ENCODE measurements at places on chromosomes 2 and 18.

- no peak for DNase-seq
Measured at GRCh38 chr18:55280503-55280902, 307.5 kb downstream of the TCF4 start.

- no peak for DNase-seq
Measured at GRCh38 chr2:60366135-60366712, 187.2 kb downstream of the BCL11A start.

GRCh38 chr2:128786741-128787478, 468.2 kb upstream of the HS6ST1 start:
- DNase-seq: no peak

- peak; percentile 43 for DNase-seq
Measured at GRCh38 chr2:113175042-113175628, 1.4 kb downstream of the PSD4 start.

- DNase-seq: no peak
Measured at GRCh38 chr2:136246086-136246669, 128.2 kb upstream of the CXCR4 start.

DNA sequence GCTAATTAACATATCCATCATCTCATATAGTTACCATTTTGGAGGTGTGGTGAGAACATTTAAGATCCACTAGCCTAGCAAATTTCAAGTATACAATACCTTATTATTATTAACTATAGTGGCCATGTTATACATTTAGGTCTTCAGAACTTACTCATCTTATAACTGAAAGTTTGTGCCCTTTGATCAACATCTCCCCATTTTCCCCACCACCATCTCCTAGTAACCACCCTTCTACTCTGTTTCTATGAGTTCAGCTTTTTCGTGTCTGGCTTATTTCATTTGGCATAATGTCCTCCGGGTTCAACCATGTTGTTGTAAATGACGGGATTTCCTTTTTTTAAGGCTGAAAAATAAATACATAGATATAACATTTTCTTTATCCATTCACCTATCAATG, 15.9 kb downstream of the NEURL3 start:
- DNase-seq: no peak

DNA sequence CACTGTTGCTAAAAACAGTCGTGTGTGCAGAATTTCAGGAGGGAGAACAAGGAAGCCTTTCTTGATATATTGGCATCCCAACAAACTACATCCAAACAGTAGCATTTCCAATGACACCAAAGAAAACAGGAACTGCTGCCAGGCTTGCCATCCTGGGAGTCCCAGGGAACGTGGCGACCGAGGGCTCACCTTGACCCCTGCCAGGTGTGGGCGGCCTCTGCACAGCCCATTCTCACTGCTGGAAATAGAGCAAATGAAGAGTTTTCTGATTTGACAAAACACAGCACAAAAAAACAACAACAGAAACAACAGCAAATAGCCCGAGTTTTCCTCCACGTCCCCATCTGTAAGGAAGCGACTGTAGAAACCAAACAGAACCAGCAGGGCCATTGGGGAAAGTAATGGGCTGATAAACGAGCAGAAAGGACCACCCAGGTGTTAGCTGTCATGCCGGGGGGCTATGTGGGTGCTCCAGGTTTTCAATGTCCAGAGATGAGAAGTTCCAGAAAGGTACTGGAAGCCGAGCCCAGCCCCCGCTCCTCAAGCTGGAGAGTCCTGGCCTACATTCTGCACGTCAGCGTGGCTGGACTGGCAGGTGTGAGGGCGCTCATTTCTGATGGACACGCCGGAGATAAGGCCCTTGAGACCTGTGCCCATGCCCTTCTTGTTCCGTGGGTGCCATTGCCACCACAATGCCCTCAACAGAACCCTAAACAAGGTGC, 80.8 kb downstream of the TWIST2 start:
- no peak for DNase-seq

DNA sequence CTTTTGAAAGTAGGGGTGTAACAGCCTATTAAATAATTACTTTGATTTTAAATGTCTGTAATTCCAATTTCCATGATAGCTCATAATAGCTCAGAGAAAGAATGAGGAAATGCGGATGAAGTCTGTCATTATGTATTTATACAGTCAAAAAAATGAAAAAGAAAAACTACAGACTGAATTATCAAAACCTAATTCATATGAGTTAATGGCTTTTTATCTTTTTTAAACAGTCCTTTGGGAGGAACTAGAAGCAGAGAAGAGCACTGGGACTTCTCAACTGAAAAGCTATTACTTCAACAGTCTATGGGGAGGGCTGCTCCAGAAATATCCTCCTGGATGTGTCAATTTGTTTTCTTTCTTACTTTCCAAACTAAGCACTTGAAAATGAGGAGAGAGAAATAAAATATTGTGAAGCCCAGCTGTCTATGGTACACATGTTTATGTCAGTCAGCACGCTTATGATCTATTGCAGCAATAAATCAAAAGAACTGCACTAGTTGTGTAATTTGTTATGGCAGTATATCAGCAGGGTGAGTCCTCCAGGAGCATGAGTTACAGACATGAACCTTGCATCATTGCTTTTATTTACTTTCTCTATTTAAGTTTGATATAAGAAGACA, 1550.2 kb downstream of the LRP1B start:
- DNase-seq: no peak

GRCh38 chr2:226845386-226846116, 9.7 kb downstream of the RHBDD1 start:
- no peak for DNase-seq

- DNase-seq: no peak
Measured at GRCh38 chr2:128348701-128349100, 30.0 kb upstream of the HS6ST1 start.

DNA sequence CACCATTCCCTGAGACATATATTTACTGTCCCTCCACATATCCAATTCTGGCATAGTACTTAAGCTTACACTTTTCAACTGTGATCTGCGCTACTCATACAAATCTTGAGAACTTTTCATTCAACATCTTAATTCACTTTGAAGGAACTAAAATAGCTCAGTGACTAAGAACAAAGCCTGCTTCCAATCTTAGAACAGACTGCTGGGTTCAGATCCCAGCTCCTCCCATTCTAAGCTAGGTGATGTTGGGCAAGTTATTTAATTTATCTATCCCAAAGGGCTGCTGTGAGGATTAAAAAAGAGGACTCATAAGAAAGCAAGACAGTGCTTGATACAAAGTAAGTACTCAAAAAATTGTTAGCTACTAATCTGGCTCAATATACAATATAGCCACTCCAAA, 57.9 kb downstream of the UGP2 start:
- no peak for DNase-seq

DNA sequence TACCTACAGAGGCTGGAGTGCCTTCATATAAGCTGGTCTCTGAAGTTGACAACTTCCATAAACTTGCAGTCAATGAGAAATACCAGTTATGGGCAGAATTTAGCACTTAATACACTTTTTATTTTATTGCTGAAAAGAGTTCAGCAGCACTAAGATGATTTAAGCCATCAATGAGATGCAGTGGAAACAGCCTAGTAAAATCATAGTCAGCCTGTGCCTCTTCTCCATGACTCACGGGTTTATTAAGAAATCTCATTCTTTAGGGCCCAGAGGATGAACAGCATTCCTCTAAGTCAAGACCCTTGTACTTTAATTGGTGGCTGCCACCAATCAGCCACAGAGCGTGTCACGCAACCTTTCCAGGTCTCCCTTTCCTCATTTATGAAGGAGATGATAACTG, 1357.9 kb upstream of the CELF4 start:
- DNase-seq: no peak

DNA sequence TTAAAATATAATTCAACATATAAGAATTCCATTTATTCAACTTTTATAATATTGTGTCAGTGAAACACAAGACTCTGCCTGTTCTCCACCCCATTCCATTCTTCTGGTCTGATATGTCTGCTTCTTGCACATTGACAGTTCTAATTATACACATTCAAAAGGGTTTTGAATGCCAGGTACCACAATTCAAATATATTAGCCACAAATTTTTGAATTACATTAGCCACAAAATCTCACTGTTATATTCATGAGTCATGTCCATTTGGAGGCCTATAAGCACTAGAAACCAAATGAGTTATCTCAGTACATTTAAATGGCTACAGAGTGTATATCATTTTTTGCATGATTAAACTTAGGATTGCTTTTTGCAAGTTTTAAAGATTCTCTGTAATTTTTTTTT, 72.1 kb downstream of the CCDC150 start:
- no peak for DNase-seq

- no peak for DNase-seq
Measured at GRCh38 chr18:36449451-36449850, 151.9 kb downstream of the FHOD3 start.

DNA sequence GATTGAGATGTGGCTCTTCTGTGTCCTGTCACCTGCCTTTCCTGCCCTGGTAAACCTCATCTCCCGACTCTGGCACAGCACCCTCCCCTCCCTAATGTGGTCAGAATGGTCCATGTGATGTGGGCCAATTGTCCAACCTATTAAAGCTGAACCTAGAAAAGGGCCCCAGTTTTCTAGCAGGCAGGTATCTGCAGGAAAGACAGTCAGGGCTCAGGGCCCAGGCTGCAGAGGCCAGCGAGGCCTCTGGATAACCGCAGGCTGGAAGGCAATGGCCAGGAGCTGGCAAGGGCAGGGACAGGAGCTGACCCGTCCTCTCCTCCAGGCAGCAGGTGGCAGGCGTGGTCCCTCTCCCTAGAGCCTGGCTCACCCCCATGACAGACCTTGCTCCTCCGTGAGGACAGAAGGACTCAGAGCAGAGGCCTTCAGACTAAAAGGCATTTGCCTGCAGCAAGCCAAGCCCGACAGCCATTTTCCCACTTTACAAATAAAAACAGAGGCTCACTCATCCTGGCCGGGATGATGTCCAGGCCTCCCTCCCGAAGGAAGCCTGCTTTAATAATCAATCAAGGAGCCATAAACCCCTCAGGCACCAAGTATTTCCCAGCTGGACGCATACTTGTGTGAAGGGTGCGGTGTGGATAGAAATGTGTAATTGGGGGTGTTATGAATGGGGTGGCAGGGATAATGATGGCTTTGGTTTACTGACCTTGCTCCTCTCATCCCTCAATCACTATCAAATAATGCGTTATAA, 107.1 kb downstream of the TWIST2 start:
- DNase-seq: no peak

- no peak for DNase-seq
Measured at GRCh38 chr18:22320771-22321170, 96.9 kb downstream of the CTAGE1 start.

DNA sequence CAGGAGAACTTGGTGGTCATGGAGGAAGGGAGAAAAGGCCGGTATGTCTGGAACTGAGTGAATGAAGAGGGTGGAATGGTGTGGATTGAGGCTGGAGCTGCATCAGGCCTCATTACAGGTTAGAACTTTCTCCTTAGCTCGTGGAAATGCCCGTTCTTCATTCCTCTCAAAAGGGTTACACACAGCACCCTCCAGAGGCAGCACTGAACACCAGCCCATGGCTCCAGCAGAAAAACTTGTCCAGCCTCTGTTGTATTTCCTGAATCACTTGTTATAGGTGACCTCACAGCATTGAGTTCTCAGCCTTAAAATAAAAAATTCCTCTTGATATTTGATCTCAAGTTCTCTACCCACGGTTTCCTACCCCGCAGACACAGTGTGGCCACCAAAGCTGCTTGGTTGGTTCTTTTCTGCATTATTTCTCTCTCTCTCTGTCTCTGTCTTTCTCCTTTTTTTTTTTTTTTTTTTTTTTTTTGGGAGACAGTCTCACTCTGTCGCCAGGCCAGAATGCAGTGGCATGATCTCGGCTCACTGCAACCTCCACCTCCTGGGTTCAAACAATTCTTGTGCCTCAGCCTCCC, 89.6 kb downstream of the ITGB1BP1 start:
- DNase-seq: no peak

DNA sequence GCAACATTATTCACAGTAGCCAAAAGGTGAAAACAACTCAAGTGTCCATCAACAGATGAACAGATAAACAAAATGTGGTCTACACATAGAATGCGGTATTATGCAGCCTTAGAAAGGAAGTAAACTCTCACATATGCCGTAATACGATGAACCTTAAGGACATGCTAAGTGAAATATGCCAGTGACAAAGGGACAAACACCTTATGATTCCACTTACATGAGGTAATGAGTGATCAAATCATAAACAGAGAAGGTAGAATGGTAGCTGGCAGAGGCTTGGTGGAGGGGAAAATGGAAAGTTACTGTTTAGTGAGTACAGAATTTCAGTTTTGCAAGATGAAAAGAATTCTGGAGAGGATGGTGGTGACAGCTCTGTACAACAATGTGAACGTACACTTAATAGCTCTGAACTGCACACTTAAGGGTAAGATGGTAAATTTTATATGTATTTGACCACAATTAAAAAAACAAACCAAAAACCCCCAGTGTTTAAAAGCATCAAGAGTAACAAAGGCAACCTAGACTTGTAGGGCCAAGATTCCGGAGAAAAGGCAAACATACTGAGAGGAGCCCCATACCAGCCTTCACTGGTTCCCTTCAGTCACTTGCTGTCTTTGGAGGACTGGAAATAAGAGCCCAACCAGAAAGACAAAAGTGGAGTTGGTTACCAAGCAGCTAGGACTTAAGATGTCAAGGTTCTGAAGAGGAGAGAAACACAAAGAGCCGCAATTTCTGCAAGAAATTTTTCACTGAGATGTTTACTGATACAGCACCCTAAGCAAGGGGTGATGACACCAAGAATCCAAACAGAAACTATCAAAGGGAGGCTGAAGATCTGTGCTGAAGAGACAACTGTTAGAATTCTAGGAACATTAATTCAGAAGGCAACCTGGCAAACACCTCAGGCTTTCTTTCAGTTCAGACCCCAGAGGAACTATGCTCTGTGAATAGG, 61.3 kb downstream of the CUL3 start:
- DNase-seq: no peak

GRCh38 chr2:195498176-195498575, 158.8 kb upstream of the SLC39A10 start:
- peak; percentile 53 for DNase-seq

DNA sequence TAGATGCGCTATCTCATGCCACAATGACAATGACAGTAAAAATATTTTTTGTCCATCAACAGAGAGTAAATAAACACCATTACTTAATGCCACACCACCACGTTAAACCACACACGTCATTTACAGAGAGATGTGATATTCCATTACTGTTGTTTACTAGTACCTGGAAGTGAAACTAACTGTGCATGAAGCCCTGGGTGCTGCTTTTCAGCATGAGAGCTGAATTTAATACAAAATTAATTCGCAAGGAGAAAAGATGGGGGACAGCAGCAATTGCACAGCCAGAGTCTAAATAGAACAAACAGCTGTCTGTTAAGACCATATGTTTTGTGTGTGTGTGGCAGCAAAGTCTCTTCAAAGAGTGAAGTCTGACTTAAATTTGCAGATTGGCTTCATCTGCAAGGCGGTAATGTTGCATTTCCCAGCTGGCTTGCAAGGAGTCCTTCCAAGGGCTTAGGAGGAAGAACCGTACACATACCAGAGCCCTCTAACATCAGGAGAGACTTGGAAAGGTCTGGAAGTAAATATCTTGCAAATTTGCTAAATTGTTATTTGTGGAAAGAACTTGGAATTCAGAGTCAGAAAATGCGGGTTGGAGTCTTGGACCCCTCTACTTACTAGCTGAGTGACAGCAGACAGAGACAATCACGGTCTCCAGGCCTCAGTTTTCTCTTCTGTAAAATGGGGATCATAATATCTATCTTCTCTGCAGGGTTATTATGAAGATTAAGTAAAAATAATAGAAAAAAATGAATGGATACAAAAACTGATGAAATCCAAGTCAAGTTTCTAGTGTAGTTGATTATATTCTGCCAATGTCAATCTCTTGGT, 127.6 kb downstream of the ALPK2 start:
- no peak for DNase-seq
